Stimulated activated effector memory CD8-positive, alpha-beta T cell treated with anti-CD3 and anti-CD28 coated beads, Interleukin-12 subunit alpha, Interleukin-12 subunit beta, amount 100 ng/mL, for 72 hours (primary cell): ENCODE measurements at places on chromosomes 2 and 18.

DNA sequence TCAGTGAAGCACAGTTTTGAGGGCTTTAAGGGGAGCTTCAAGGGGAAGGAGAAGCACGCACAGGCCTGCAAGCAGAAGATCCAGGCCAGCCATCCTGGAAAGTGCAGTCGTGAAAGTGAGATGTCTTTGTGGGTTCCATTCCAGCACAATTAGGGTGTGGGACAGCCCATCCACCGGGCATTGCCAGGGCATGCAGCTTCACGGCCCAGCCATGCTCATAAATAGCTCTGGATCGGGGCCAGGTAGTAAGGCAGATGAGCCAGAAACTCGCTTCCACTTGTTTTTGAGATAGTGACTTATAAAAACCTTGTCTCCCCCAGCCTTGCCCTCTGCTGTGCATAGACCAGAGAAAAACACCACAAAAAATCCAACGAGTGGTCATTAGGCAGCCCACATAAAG lies 21.0 kb downstream of the KDSR start:
- DNase-seq = no peak

DNA sequence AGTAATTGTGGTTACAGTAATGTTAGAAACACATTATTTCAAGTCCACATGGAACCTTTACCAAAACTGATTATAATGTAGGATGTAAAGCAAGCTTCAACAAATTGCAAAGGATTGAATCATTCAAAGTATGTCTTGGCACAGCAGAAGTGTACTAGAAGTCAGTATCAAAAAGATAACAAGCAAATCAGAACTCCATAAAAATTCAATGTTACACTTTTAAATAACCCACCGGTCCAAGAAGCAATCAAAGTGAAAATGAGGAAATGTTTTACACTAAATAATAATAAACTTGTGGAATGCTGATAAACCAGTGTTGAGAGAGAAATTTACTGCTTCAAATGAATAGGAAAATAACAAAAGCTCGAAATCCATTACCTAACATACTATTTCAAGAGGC lies 47.7 kb downstream of the TTC21B start:
- DNase-seq = no peak

GRCh38 chr2:86160156-86160952 lies 34.9 kb downstream of the IMMT start:
- DNase-seq = no peak

GRCh38 chr2:130251873-130252620 lies 53.8 kb upstream of the TUBA3E start:
- no peak for DNase-seq

DNA sequence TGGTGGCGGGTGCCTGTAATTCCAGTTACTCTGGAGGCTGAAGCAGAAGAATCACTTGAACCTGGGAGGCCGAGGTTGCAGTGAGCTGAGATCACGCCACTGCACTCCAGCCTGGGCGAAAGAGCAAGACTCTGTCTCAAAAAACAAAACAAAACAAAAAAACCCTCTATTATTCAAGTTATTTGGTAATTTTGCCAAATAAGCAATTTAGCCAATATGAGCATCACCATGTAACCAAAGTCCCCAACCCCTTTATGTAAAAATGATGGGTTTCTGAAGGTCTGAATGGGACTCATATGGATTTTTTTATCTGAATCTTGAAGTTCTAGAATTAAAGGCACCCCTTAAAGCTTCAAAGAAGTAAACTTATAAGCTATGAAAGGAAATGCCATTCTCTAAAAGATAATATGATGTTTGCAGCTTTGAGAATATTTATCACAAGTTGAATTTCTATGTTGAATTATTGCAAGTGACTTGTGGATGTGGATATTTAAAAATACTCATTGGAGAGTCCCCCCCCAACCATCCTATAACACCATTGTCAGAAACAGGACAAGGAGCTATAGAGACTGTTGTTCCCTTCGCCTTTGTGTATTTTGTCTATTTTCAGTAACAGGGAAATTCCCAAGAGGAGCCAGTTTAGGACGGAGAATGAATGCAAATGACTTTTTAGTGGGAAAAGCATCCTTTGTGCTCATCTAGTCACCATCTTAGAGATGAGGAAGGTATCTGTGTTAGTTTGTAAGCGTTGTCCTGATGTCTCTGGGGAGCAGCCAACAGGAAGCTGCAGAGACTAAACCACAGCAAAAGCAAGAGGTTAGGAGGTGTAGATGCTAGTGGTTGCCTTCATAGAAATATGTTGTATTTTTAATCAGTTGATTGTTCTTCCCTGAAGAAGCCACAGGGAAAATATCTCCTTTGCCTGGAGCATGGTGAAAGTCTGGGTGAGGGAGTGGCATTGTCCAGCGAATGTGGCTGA lies 68.3 kb downstream of the TET3 start:
- no peak for DNase-seq

DNA sequence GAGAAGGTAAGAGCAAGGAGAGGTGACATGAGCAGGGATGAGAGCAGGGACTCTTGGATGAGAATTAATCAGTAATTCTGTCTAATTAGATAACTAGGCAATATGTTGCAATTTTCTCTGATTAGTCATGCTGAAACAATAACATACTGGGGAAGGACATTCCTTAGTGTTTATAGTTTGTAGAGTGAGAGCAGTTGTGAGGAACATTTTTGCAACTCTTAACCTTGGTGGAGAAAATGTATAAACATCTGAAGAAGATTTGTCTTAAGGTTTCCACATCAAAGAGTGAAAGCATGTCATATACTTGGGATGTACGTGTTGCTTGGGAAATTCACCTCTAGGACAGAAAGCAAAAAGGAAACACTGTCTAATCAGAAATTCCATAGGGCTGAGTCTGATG lies 955.4 kb upstream of the FANCL start:
- no peak for DNase-seq

GRCh38 chr2:176130957-176131847 lies 1.7 kb downstream of the HOXD8 start:
- no peak for DNase-seq

- no peak for DNase-seq
Measured at GRCh38 chr2:37997629-37998028, 72.5 kb downstream of the RMDN2 start.
